Anterior cingulate cortex (tissue), 58 donors: ENCODE measurements at places on chromosomes 7 and 10.

GRCh38 chr10:89197473-89197872 is 9.6 kb downstream of the CH25H start:
- DNase-seq: no peak

GRCh38 chr10:6390213-6390845 is 187.6 kb downstream of the PFKFB3 start:
- DNase-seq: no peak

DNA sequence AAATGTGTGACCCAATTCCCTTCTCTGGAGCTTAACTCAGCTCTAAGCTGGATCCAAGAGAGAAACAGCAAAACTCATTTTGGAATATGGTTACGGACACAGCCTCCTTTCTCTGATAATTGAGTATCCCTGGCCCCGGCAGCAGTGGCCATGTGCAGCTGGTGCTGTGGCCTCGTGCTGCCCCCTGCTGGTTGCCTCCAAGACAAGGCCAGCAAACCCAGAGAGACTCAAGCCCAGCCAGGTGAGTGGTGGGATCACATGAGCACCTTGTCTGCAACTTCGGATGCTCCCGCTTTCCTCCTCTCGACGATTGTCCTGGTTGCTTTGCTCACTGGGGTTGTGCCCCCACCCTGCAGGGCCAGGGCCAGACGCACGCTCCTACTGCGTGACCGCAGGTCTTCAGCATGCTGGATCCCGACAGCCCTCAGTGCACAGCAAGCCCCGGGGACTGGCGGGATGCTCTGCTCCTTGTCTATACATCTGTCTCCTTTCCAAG is 19.4 kb downstream of the SFTPD start:
- peak; percentile 69 for DNase-seq

DNA sequence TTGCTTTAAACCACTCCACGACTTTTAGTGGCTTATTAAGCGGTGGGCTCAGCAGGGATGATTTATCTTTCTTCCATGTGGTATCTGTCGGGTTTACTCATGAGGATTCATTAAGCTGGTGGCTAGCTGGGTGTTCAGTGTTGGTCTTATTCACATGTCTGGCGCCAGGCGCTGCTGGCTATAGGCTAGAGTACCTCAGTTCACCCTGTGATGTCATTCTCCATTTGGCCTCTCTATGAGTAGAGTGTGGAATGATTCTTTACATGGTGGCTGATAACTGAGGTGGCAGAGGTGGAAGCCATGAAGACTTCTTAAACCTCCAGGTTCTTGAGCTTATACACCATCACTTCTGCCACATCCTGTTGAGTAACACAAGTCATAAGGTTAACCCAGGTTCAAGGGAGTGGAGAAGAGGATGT is 115.4 kb downstream of the MLLT10 start:
- DNase-seq: no peak

- no peak for DNase-seq
Observed at GRCh38 chr7:34096777-34097176, 191.4 kb downstream of the BMPER start.

- no peak for DNase-seq
Observed at GRCh38 chr10:14412624-14413023, 81.9 kb upstream of the FRMD4A start.

DNA sequence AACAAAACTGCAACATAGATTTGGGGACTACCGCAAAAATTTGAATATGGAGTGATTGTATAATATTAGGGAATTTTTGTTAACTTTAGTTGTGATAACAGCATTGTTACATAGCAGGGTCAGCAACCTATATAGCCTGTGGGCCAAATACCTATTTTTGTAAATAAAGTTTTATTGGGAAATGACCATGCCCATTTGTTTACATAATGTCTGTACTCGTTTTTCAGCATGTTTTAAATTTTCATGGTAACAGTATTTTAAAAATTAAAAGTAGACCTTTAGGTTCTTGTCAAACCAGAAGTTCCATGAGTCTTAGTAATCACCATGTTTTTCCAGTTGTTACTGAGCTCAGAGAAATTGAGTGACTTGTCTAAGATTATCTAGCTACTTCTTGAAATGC is 4.7 kb downstream of the BCAP29 start:
- DNase-seq: no peak

DNA sequence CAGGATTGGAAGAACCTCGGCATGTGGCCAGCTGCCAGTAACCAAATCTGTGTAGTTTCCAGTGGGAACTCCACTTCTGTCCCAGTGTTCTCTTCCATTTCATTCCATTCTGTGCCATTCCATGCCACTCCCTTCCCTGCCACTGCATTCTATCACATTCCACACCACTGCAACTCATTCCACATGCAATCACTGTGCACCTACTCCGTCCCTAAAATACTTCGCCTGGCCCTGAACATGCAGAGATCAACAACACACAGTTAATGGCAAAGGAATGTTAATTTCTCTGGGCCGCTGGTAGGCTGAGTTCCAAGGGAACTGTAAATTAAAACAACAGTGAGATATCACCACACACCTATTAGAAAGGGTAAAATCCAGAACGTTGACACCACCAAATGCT is 64.8 kb downstream of the AKR1B1 start:
- no peak for DNase-seq

GRCh38 chr10:118032564-118032963 is 14.2 kb downstream of the RAB11FIP2 start:
- no peak for DNase-seq

GRCh38 chr10:63456437-63457210 is 9.2 kb downstream of the JMJD1C start:
- no peak for DNase-seq

DNA sequence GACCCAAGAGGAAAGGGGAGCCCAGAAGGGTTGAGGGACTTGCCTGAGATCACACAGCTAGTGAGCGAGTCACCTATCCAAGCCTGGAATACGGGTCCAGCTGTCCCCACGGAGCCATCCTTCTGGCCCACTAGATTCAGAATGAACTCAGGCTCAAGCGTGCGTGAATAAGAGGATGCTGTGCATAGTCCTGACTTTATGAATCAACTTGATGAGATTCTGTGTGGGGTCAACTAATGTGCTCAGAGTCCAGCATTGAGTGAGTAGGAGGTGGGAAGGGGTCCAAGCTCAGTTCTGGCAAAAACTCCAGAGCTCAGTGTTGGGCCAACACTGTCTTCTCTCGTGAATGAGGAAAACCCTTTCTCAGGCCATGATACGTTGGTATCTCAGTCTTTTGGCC is 41.4 kb downstream of the CAMK1D start:
- no peak for DNase-seq

- peak; percentile 36 for DNase-seq
Observed at GRCh38 chr7:51647931-51648351, 331.3 kb upstream of the COBL start.

DNA sequence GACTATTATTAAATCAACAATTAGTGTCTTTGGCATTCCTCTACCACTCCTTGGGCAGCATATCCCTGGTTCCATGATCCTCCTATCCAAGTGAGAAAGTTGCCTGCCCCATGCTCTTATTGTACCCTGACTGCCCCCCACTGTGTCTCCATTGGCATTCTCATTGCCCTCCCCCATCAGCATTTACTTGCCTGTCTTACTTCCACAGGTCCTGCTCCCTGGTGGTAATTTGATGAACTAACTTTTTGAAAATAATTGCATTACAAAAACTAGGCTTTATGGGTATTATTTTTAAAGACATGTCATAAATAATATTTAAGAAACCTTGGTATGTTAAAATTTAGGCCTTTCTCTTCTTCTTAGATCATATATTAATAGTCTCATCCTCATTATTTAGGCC is 346.4 kb downstream of the PCLO start:
- DNase-seq: no peak

DNA sequence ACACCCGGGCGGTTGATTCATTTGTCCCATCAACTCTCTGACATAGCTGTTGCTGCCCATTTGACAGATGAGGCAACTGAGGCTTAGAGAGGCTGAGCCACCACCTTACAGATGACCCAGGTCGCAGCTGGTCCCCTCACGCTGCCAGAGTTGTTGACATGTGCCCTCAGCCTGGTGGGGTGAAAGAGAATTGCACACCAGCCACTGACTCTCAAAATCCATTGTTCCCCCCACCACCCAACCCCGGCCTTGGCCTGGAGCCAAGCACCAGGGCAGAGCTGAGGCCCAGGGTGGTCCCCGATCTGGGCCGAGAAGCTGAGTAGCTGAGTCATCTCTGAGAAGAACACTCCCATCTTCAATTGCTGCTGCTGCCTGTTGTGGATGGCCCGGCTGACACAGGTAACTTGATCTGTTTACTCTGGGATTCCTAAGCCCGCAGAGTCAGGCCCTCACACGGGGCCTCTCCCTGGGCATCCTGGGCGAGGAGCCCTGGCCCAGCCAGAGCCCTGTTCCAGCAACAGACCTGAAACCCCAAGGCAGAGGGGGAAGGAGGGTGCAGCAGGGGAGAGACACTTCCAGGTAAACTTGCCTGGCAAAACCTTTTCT is 27.5 kb downstream of the PVRIG start:
- DNase-seq: no peak
